RKO (cell line): ENCODE measurements at places on chromosomes 11 and 22.
A peak's percentile ranks its signal among the peaks of the same experiment; 100 is the strongest.

- no peak for DNase-seq
Measured at GRCh38 chr11:72239313-72239848, 4.6 kb downstream of the PHOX2A start.

- DNase-seq: no peak
Measured at GRCh38 chr22:46985507-46985882, 223.0 kb downstream of the TBC1D22A start.

- DNase-seq: no peak
Measured at GRCh38 chr11:118635237-118635591, 27.8 kb downstream of the PHLDB1 start.

- peak; percentile 53 for DNase-seq
Measured at GRCh38 chr11:93662175-93662570, 691 bp downstream of the CEP295 start.

DNA sequence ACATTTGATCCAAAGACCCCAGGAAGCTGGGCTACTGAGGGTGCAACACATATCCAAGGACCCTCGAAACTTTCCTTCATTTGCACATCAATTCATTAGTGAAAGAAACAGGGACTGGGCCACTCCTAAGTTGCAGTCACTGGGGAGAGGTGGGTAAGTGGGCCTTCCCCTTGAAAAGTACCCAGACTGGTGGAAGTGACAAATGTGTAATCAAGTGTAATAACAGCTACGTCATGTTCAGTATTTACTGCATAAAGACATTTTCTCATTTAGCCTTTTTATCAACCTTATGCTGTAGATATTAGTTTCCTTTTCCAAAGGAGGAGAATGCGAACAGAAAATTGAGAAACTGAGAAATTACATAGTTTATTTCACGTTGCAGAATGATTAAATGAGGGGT lies 101.9 kb upstream of the OLFML1 start:
- DNase-seq: no peak

DNA sequence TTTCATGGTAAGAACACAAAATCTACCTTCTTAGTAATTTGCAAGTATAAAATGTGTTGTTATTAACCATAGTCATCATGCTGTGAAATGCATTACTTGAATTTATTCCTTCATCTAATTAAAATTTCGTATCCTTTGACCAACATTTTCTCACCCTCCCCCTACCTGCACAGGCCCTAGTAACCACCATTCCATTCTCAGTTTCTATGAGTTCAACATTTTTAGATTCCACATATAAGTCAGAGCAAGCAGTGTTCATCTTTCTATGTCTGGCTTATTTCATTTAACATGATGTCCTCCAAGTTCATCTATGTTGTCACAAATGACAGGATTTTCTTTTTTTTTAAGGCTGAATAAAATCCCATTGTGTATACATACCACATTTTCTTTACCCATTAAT lies 43.5 kb upstream of the CCDC179 start:
- DNase-seq: no peak

DNA sequence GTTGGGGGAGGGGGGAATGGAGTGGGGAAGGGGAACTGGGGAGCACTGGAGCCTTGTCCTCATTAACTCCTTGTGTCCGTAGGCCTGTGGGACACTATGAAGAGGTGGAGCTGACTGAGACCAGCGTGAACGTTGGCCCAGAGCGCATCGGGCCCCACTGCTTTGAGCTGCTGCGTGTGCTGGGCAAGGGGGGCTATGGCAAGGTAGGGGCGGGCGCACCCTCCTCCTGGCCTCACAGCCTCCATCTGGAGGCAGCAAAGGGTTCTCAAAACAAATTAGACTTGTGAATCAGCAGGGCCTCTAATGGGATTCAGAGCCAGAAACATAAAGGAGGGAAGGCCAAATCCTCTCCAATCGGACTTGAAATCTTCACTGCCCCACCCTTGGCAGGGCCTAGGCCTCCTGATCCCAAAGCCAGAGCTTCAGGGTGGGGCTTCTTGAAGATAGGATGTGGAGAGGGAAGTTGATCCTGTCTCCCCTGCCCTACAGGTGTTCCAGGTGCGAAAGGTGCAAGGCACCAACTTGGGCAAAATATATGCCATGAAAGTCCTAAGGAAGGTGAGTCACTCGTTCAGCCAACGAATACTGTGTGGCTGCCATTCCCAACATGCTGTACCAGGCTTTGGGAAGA lies 859 bp downstream of the RPS6KB2 start:
- DNase-seq: peak; percentile 47

GRCh38 chr11:87518266-87518665 lies 480.5 kb downstream of the TMEM135 start:
- no peak for DNase-seq

- DNase-seq: no peak
Measured at GRCh38 chr11:38538866-38539680, 1941.0 kb upstream of the RAG2 start.

DNA sequence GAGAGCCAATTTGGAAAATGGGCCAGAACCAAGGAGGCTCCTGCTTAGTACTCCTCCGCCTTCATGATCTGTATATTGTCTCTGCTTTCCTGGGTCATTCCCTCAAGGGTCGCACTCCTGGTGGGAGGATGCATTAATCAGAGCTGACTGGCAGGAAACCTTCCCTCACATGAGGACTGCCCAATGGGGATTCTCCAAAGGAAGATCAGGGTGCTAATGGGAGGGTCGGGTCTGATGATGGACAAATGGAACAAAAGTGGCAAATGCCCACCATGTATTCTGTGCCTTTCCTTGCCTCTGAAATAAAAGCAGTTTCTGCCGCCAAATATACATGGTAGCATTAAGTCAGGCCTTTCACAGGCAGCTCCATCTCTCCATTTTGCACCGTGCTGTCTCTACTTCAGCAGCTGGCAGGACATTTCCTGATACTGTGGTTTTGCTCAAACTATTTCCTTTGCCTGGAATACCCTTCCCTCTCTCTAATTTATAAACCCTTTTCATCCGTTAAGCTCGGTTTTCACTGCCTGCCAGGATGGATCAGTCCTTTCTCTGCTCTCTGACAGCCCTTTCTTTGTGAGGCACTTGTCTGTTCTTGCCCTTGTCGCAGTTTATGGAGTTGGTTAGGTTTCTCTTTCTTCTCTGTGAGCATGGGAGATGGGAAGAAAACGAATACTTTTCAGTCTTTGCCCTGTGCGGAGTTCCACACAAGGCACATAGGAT lies 13.5 kb downstream of the SREBF2 start:
- DNase-seq: no peak

DNA sequence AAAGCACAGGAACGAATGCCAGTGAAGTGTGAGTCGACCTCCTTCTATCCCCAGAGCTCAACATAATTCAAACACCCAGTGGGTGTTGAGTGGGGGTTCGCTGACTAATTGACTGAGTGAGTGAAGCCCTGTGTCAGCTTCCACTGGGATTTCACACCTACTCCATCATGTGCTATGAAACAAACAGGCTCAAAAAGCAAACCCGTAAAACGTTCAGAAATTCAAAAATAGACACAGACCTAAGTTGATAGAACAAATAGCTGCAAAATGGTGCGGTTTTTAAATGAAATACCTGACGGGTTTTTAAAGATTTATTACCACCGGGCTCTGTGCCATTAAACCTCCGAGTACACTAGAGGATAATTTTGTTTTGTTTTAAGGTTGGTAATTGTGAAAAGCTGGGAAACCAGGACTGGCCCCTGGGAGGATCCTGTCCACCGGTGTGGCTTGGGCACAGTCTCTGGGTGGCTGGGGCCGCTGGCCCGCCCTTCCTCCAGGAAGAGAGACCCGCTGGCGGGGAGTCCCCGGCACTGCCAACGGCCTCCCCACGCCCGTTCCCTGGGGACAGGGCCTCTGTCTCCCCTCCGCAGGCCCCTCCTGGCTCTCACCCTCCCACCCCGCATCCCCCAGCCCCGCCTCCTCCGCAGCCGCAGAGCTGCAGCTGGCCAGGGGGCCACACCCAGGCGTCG lies 13.6 kb downstream of the KCNJ5 start:
- DNase-seq: no peak

DNA sequence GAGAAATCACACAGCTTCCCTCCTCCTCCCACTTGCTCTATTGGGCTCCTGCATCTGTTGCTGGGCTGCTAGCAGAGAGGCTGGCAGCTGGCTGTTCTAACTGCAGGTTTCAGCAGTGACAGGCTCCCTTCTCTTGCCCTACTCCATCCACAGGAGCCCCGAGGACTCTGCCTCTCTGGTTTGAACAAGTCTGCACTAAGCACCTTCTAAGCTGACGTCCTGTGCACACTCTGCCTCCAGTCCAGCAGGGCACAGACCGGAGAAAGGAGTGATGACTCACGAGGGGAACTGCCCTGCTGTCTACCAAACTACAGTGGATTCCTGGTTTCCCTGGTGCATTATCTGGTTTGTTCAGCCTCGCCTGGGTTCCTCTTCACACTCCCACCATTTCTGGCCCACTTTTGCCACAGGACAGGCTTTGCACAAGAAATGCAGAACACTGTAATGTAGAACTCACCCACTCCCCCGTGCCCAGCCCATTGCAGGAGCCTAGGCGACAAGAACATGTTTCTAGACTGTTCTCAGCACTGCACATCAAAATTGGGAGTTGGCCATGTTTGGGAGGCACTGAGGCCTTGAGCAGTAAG lies 26.0 kb downstream of the IL10RA start:
- DNase-seq: peak; percentile 25

GRCh38 chr11:77155082-77155475 lies 27.0 kb downstream of the MYO7A start:
- no peak for DNase-seq

DNA sequence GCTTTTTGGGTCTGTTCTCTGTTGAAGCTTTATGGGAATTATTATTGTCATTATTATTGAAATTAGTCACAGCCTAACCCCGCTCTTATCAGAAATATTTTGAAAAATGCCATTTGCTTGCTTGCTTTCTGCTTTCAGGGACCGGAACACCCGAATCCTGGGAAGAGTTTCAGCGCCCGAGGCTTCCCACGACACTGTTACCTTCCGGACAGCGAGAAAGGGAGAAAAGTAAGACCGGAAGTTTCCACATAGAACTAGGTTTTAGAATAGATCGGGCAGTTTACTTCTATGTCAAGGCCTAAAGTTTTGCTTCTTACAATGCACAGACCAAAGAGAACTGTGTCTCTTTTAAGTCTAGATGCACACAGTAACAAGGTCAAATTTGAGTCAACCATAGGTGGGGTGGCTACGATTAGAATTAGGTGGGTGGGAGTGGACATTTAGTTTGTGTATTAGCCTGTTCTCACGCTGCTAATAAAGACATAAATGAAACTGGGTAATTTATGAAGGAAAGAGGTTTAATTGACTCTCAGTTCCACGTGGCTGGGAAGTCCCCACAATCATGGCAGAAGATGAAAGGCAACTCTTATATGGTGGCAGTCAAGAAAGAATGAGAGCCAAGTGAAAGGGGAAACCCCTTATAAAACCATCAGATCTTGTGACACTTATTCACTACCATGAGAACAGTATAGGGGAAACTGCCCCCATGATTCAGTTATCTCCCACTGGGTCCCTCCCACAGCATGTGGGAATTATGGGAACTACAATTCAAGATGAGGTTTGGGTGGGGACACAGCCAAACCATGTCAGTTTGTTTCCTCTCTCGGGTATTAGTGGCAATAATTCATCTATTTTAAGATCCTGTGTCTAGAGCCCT lies 12.9 kb downstream of the MPEG1 start:
- DNase-seq: no peak

GRCh38 chr11:6443269-6444003 lies 2.6 kb upstream of the HPX start:
- peak; percentile 40 for DNase-seq

DNA sequence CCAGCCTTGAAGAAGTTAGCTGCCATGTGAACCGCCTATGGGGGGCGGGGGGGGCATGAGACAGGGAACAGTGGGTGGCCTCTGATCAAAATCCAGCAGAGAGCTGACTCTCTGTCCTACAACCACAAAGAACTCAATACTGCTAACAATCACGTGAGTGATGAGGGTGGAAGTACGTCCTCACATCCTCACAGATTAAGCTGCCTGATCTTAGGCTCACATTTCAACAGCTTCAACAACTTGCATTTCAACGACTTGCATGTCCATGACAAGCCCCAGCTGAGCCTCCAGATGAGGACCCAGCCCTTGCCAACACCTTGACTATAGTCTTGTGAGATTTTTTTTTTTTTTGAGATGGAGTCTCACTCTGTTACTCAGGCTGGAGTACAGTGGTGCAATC lies 51.6 kb downstream of the CLMP start:
- DNase-seq: no peak

DNA sequence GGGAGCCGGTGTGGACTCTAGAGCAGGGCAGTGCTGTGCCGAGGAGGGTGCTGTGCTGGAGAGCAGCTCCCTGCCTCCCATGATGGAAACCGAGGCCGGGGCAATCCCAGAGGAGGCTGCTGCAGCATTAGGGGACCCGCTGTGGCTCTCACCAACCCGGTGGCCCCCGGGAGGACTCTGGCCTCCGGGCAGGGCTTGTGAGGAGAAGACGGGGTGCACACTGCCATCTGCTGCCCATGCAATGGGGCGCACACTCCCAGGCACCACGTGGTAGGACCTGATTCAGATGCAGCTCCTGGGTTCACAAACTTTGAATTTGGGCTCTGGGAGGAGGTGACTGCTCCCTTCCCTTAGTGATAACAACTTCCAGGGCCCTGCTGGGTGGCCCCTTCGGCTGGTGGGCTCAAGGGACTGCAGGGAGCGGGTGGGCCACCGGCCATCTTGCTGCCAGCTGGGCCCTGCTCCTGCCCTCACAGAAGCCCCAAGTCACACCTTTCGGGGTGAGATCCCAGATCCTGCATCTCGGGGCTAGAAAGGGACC lies 93.8 kb upstream of the FGF3 start:
- peak; percentile 56 for DNase-seq

DNA sequence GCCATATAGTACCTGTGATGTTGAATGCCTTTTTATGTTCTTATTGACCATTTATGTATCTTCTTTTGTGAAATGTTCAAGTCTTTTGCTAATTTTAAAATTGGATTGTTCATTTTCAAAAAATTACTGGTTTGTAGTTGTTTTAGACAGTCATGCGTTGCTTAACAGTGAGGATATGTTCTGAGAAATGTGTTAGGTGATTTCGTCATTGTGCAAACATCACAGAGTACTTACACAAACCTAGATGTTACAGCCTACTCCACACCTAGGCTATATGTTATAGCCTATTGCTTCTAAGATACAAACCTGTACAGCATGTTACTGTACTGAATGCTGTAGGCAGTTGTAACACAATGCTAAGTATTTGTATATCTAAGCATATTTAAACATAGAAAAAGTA lies 32.5 kb downstream of the PDE3B start:
- DNase-seq: no peak

GRCh38 chr11:1868636-1869291 lies 15.9 kb downstream of the LSP1 start:
- no peak for DNase-seq

DNA sequence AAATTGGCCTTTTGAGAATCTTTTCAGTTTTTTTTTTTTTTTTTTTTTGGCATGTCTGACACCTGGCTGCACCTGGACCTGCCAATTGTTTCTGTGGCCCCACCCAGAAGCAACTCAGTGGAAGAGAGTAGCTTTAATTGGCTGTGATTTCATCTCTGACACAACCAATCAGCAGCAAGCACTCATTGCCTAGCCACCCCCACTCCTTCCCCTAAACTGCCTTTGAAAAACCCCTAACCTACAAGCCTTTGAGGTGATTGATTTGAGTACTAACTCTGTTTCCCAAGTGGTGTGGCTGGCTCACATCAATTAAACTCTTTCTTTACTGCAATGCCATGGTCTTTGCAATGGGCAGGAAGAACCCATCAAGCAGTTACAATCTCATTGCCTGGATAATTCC lies 98.2 kb upstream of the CHORDC1 start:
- no peak for DNase-seq

GRCh38 chr11:74463216-74463615 lies 4.1 kb downstream of the KCNE3 start:
- no peak for DNase-seq
